ENCODE measurements at places on chromosomes 13 and 19.

- no peak for DNase-seq
These were observed 505.5 kb downstream of the DIAPH3 start for GRCh38 chr13:59658027-59658737.

DNA sequence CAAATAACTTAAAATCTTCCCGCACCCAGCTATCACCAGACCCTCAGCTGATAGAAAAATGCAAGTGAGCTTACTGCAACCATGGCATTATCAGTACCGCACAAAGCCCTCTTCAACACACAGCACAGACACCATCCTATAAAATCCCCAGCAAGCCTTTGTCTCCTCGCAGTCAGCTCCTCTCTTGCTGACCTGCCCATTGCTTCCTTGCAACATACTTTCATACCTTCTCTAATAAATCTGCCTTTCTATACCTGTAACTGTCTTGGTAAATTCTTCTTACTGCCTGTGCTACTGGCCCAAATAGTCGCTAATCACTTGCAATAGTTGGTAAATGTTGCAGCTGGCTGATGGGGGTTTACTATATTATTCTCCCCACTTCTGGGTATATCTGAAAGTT, 43.3 kb upstream of the FARP1 start:
- DNase-seq, result no peak

- no peak for DNase-seq
These were observed 267.3 kb downstream of the RFC3 start for GRCh38 chr13:34085204-34085603.

GRCh38 chr19:30968210-30968609, 381.0 kb downstream of the TSHZ3 start:
- no peak for DNase-seq

All from skeletal muscle cell (primary cell).